ENCODE measurements at places on chromosomes 2 and 18. TPM values are rescaled to one million over a fixed set of nuclear protein-coding genes. Genes with fewer than 3 reads are reported as not detected.

DNA sequence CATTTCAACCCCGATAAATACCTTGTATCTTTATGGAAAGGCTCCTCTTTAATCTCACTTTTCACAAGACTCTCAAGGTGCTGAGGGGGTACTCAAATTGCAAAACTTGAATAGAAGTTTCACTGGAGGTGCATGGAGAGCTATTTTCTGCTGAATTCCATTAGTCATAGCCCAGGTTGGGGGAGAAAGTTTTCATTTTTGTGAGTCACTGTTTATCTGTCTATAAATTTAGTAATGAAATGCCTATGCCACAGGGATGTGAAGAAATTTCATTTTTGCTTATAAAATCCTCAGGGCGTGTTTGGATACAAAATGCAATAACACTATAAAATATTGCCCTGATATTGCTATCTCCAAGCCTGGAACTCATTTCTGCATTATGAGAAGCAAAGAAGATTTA lies 346.3 kb downstream of the LRATD1 start:
- DNase-seq = no peak

DNA sequence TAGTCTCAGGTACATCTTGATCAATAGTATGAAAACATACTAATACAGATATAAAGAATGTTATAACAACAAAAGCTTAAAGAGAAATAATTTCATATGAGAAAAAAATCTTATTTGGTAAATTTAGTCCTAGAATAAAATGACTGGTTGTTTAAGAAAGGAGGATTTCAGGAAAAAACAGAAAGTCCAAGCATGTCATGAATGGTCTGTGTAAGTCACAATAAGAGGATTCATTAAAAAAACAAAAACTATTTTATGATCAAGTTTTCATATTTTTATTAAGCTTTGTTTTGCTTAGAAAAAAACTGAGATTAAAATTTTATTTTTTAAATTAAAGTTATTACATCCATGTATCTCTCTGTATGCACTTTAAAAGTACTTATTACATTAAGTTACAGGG lies 353.9 kb upstream of the SPHKAP start:
- DNase-seq = no peak

GRCh38 chr18:49849331-49850217 lies 36.2 kb upstream of the ACAA2 start:
- peak; percentile 54 for DNase-seq

- DNase-seq = no peak
These were observed 284.5 kb downstream of the RIT2 start for GRCh38 chr18:42830936-42831335.

DNA sequence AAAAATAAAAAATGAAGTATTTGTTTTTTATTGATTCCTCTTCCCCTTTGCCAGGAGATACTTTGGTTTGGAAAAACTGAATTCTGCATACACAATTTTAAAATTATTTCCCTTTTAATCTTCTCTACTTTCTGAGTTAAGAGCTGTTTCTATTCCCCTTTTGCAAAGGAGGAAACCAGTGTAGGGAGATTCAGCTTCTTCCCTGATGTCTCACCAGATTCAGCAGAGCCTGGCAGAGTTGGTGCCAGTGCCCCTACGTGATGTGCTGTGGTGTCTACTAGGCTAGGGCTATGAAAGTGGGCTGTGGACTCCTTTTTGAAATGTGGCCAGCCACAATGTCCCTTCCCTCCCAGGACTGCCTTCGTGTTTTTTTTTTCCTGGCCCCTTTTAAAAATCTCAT lies 2.4 kb downstream of the RPE start:
- no peak for DNase-seq

- DNase-seq = no peak
These were observed 55.1 kb upstream of the DLGAP1 start for GRCh38 chr18:4510160-4510559.

DNA sequence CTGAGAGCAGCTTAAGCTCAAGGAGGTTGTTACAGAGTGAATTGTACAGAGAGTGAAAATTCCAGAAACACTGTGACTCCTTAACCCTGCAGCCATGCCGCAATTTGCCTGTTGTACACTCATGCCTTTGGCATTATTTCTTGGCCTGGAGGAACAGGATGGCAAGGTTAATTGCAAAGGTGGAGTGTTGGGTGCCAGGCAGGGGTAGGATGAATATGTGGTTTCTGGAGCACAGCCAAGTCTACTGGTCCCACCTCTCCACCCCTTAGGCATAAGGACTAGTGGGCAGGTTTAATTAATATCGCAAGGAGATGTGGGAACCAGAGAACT lies 250.2 kb downstream of the LRRTM1 start:
- DNase-seq = no peak

Gene PAX8
- total RNA-seq = 160 TPM

Gene TLX2
- total RNA-seq = not detected

Gene AP1S3
- total RNA-seq = 52.7 TPM

Gene KIAA2012
- not detected for total RNA-seq

Gene CTAGE1
- not detected for total RNA-seq
